ENCODE measurements at places on chromosomes 4 and X.

- no peak for ATAC-seq
Measured at GRCh38 chrX:105313596-105313995, 93.1 kb upstream of the TEX13A start.

DNA sequence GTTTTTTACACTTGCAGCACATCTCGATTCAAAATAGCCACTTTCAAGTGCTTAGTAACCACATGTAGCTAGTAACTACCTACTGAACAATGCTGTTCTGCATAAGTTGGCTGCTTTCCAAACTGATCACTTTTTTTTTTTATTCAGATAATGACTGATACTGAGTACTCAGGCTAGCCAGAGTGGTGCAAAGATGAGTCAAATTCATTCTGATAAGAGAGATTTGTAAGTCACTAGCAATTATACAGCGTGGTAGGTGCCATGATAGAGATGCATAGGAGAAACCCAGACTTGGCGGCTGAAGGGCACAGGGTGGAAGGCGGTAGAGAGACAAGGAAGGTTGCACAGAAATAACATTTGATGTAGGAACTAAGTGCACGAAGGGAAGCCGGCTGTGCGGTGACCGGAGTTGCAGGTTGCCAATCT, 357 bp upstream of the IGBP1 start:
- no peak for ATAC-seq

DNA sequence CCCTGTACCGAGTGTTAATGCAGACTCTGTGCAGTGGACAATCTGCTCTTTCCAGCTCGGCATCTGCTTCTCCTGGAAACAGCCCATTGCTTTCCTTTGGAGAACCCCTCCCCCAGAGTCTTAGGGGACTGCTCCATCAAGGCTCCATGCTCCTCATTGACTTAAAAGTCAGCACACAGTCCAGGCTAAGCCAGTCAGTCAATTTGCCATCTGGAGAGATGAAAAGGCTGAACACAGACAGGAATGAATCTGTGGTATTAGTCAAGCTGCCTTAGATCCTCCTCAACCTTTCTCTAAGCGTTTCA, 20.3 kb downstream of the ATP8A1 start:
- ATAC-seq = no peak

DNA sequence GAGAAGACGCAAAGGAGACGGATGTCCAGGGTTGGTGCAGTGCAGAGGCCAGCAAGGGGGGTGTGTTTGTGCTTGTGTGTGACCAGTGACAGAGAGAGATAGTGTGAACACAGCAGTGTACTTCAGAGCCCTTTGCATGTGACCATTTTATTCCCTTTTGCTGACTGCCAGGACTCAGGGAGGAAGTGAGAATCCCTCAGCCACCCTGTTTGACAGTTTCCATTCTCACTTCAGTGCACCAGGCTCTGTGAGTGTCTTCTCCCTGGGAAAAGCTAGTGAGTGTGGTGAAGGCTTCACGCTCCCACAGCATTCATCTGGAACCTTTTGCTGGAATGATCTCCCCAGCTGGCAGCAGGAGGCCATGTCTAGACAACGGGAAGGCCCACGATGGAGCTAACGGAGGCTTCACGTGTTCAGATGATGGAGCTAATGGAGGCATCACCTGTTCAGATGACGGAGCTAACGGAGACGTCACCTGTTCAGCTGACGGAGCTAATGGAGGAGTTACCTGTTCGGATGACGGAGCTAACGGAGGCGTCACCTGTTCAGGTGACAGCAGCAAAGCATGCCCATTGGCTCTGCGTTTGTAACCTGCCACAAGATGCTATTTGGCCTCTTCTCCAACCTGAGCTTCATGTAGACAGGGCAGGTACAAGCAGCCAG, 195.4 kb downstream of the AFAP1 start:
- ATAC-seq = no peak

DNA sequence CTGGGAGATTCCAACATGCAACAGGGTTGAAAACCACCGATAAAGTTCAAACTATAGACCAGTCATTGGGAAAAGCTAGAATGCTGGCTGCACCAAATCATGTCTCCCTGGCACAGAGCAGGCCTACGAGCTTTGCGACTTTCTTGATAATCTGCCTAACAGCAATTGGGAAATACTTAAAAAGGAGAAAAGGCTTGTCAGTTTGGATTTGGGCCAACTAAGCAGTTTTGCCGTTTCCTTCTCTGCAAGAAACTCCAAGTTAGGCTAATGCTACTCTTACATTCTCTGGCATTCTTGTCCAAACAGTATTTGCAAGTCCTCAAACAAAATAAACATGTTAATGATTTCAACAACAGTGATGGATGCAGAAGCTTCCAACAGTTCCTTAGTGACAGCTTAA, 87.9 kb downstream of the PDK3 start:
- no peak for ATAC-seq

DNA sequence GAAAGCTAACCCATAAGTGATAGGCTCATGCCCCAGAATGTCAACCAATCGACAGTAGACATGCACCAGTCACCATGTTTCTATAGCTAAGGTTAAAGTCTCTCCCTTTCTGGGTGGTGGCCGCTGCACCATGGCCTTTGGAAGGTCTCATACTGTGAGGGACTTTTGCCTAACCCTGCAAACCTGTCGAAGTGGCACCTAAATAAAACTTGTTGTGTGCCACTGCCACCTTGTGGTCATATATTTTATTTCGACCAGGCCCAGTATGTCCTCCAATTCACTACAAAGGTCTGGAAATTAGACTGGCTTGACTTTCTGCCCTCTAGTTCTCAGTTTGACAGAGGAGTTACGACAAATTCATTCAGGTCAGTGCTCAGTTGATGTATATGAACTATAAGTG, 163.1 kb downstream of the SMARCA1 start:
- no peak for ATAC-seq
